ENCODE measurements at places on chromosomes 16 and 17.

DNA sequence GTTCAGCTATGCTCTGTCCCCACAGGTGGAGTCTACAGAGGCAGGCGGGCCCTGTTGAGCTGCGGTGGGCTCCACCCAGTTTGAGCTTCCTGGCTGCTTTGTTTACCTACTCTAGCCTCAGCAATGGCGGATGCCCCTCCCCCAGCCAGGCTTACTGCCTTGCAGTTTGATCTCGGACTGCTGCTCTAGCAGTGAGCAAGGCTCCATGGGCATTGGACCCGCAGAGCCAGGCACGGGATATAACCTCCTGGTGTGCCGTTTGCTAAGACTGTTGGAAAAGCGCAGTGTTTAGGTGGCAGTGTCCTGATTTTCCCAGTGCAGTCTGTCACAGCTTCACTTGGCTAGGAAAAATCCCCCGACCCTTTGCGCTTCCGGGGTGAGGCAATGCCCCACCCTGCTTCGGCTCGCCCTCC, 89.1 kb downstream of the BCAS3 start:
- no peak for DNase-seq

DNA sequence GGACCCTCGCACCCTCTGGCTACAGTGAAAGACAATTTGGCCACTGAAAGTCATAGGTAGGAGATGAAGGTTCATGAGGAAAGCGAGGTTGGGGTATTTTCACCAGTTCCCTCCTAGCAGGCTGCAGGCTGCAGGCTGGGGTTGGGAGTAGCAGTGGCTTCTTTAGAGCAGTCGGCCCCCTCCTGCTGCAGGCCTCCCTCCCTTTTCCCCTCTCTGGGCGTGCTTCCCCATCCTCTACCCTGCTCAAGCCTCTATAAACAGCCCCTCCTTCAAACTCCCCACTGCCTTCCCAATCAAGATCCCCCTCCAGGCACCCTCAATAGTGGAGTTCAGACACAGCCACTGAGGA, 41.8 kb downstream of the GAS7 start:
- no peak for DNase-seq

DNA sequence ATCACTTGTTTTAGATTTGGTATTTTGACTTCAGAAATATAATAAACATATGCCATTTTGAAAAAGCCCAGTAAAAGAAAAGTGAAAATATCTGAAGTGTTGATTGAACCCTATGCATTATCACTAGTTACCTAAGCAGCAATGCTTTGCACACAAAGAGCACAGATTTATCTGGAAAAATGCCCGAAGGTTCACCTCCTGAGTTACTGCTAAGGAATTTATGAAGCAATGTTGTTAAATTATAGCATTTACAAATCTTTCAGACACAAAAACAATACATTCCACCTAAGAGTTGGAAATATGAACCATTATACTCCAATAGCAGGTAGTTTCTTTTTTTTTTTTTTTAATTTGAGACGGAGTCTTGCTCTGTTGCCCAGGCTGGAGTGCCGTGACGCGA, 38.9 kb upstream of the GHDC start:
- DNase-seq, result no peak

- no peak for DNase-seq
These were observed 395.8 kb downstream of the NPIPA8 start for GRCh38 chr16:17940584-17941364.

DNA sequence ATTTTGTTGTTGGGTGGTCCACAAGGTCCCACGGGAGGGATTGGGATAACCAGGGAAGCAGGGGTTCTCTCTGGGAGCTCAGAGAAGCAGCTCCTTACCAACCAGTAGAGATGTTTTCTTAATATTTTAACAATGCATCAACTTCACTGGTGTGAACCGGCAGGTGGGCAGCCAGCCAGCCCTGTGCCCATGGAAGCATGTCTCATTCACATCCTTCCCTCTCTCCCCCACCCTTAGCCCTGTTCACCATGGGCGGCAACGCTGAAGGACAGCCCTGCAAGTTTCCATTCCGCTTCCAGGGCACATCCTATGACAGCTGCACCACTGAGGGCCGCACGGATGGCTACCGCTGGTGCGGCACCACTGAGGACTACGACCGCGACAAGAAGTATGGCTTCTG, 9.3 kb downstream of the MMP2 start:
- no peak for DNase-seq

- no peak for DNase-seq
These were observed 159.1 kb downstream of the PRKCA start for GRCh38 chr17:66461343-66461995.

DNA sequence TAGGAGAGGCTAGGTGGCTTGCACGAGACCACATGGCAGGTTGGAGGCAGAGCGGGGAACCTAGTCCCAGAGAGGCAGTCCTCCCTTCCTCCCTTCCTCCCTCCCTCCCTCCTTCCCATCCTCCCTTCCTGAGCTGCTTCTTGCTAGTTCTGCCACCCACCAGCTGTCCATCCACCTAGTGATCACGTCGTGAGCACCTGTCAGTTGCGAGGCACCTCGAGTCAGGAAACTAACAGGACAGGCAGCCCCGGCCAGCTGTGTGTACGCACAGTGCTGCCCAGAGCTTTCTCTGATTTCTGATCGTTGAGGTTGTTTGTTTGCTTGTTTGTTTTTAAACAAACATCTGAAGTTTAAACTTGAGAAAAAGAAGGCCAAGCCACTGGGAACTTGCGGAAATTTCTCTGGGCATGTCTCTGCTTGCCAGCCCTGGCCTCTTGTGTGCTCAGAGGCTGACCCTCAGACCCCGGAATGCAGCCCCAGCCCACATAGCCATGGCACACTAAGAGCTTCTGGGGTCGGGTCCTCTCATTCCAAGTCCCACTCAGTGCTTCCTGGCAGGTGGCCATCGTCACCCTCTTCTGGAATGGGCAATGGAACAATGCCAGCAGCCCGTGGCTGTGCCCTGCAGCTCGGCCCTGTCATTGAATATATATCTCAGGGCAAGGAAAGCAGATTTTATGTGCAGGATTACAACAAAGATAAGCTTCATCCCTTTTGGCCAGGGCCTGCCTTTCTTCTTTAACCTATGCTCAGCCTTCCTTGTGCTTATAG, 174.0 kb downstream of the KATNIP start:
- DNase-seq, result no peak

- DNase-seq, result no peak
These were observed 9.6 kb downstream of the ERBB2 start for GRCh38 chr17:39709319-39709997.

DNA sequence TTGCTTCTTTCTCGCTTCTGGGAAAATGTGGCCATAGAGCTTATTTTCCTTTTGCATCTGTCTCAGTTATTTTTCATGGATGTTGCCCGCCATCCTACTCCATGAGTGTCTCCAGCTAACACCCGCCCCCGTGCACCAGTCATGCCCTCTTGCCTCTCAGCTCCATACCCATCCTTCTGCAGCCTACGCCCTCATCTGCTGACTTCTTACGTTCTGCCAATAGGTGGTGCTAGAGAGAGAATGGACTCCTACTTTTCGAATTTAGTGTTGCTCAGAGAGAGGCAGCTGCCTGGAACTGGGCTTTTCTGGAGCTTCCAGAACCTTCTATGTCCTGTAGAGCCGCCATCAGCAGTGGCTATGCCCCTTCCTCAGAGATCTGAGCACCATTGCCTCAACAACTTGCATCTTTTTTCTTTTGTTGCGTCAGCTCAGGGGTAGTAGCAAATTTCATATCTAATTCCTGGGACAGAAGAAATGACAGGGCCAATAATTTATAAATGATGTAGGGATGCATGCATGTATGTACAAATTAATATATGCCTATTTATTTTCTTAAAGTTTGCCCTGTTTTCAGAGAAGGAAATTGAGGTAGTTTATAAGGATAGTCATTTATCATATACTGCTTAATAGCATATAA, 119.7 kb upstream of the MYOCD start:
- DNase-seq, result peak; percentile 36

GRCh38 chr16:15919331-15919730, 30.1 kb upstream of the ABCC1 start:
- no peak for DNase-seq

GRCh38 chr16:70751593-70751992, 49.4 kb downstream of the VAC14 start:
- DNase-seq, result no peak

DNA sequence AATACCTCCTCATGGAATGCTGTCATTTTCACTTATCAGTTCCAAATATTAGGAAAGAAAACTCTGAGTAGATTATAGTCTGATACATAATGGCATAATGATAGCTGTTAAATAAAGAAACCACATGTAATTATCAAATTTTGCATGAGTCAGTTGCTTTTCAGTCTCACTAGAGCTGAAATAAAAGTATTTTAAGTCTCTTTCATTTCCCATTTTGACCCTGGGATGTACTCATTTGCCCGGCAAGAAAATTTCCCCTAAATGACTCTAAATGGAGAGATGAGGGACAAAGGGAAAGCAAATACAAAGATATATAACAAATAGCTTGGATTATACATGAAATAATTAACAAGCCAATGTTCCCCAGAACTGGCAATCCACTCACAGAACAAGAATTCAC, 47.9 kb upstream of the CPHXL start:
- no peak for DNase-seq

- no peak for DNase-seq
These were observed 19.7 kb downstream of the FOXL1 start for GRCh38 chr16:86597880-86598606.

DNA sequence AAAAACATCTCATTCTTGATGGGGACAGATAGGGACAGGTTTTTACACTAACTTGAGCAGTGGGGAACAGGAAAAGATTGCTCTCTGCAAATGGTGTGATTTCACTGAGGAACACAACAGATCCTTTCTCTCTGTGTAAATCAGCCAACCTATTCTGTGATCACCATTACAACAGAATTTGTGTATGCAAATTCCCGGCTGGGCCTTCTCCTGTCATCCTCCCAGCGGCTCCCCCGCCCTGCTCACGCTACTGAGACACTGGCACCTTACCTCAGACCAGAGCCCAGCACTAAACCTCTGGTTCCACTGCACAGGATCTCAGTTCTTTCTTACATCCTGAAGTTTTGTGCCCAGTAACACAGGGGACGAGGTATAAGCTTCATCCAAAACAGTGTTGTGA, 97.0 kb upstream of the FA2H start:
- peak; percentile 80 for DNase-seq

DNA sequence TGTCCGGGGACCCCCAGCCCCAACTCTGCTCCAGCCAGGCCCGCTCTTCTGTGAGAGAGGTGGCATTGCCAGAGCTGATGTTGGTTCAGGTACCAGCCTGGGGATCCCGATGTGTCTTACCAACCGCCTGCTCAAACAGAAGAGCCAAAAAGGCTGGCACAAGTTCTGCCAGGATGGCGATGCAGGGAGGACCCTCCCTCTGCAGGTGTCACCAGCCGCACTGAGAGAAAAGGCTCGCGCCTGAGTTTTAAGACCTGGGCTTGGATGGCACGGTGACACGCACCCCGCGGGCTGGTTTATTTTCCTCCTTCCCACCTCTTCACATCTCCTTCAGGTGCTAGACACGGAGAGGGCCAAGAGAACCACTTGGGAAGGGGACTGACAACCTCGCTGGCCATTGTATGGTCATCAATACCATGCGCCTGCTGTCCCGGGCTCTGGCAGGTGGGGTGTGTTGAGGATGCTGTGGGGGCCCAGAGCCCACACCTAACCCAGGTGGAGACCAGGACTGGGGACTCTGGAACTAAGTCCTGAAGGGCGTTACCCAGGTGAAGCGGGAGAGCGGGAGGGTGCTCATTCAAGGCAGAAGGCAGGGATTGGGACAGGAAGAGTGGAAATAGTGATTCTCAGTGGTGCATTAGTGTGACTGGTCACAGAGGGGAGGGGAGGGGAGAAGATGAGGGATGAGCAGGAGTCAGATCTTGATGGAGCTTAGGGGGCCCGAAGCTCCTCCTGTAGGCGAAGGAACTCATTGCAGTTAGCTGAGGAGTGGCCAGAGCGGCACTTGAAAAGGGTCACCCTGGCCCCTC, 16.3 kb downstream of the FOXJ1 start:
- DNase-seq, result no peak

DNA sequence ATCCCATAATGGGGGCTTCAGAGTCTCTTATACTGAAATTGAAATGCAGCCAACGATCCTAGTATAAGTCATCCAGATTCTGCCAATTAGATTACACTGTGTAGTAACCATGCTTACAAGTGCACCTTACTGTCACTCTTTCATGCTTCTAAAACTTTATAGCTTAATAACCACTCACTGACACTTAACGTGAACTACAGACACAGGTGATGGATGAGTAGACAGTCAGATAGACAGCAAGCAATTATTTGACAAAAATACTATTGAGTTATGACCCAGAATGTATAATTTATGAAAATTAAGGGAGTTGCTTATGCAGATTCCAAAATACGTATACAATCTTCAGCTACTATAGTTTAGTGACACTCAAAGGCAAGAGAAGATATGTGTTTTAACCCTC, 6.3 kb downstream of the CDH8 start:
- no peak for DNase-seq

DNA sequence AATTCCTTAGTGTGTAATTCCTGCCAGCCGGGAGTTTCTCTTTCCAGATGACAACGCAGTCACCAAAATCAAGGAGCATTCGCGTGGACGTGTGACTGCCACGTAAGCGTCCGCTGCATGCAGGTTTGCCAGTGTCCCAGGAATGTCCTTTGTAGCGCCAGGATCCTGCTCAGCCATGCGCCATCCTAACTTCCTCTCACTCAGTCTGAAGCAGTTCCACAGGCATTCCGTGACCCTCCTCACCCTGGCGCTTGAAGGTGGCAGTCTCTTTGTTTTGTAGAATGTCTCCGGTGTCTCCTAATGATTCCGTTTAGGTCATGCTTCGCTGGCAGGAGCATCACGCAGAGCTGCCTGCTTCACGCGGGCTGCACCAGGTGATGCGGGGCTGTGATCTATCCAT, 88.6 kb downstream of the RPTOR start:
- DNase-seq, result no peak

DNA sequence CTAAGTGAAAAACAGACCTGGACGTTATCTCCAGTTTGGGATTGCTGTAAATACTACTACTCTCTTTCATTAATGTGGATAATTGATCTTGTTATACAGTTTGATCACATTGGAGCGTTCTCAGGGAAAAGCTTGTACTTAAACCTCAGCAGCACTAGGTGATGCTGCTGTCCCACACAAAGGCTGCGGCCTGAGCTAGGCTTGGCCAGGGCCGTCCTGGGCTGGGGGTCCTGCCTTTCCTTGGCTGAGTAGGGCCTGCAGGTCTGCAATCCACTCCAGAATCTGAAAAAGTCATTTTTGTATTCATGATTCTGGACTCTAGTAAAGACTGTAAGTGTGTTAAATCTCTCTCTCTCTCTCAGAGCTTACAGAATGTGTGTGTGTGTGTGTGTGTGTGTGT, 23.7 kb upstream of the PMFBP1 start:
- DNase-seq, result no peak

DNA sequence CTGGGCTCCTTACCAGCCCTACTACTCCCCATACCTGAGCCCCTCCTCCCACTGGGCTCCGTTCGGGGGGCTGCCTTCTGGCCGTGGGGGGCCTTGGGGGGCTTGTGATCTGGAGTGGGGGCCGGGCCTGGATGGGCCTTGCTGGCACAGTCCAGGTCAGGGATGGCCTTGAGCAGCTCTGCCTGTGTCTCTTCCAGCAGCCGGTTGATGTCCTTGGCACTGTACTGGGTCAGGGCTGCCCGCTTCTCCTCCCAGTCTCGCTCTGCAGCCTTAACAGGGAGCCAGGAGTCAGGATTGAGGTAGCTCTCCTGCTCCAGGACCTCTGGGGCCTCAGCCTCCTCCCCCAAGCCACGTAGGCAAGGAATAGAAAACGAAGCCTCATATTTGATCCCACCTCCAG, 54.6 kb downstream of the SRCIN1 start:
- DNase-seq, result no peak

GRCh38 chr17:76384987-76385891, 830 bp downstream of the SPHK1 start:
- no peak for DNase-seq

- no peak for DNase-seq
These were observed 9.8 kb upstream of the RFFL start for GRCh38 chr17:35073183-35073790.

GRCh38 chr16:17496891-17497290, 26.1 kb upstream of the XYLT1 start:
- DNase-seq, result no peak
